ENCODE measurements at places on chromosomes 3 and 15. TPM values are rescaled to one million over a fixed set of nuclear protein-coding genes. Genes with fewer than 3 reads are reported as not detected.
A peak's percentile ranks its signal among the peaks of the same experiment; 100 is the strongest.

GP9 gene
- not detected for total RNA-seq

NAA80 gene
- total RNA-seq = 6.4 TPM

CHDH gene
- 2.0 TPM for total RNA-seq

GP5 gene
- not detected for total RNA-seq

SQOR gene
- 58.2 TPM for total RNA-seq

APOD gene
- total RNA-seq = not detected

REC114 gene
- not detected for total RNA-seq

ACP3 gene
- total RNA-seq = not detected

KIAA1143 gene
- 5.7 TPM for total RNA-seq

CORO2B gene
- 7.9 TPM for total RNA-seq

GUCA1C gene
- total RNA-seq = not detected

C3orf80 gene
- total RNA-seq = not detected

SUCNR1 gene
- total RNA-seq = not detected

EIF4E3 gene
- 2.9 TPM for total RNA-seq

OR5K2 gene
- not detected for total RNA-seq

SKOR1 gene
- total RNA-seq = not detected

KNL1 gene
- 16.1 TPM for total RNA-seq

- peak; percentile 35 for DNase-seq
These were observed 6.3 kb upstream of the CDC25A start for GRCh38 chr3:48194446-48195071.

DNA sequence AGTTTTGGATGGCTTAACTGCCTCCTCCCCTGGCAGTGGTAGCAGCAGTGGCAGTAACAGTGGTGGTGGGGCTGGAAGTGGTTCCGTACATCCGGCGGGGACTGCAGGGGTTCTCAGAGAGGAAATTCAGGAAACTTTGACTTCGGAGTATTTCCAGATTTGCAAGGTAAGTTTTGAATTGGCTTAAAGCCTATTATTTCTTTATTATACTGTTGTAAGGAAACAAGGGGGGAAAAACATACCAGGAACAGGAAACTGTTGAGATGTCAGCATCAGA lies 1.5 kb downstream of the STXBP5L start:
- no peak for DNase-seq

DNA sequence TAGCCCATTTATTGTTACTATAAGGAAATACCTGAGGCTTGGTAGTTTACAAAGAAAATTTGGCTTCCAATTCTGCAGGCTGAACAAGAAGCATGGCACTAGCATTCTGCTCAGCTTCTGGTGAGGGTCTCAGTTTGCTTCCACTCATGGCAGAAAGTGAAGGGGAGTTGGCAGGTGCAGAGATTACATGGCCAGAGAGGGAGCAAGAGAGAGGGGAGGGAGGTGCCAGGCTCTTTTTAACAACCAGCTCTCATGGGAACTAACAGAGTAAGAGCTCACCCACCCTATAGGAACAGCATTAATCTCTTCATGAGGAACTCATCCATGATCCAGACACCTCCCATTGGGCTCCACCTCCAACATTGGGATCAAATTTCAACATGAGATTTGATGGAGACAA lies 437.9 kb downstream of the CHL1 start:
- no peak for DNase-seq

DNA sequence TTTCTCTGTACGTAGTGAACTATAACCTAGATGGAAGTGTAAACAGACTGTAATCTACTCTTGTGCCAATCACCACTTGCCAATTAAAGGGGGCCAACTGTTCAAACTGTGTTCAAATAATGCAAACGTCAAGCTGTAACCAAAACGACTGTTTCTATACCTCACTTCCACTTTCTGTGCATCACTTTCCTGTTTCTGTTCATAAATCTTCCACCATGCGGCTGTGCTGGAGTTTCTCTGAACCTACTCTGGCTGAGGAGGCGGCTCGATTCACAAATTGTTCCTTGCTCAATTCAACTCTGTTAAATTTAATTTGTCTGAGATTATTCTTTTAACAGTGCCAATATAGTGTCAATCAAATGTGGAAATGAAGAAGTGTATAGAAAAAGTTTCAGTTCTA lies 206.7 kb upstream of the TBC1D5 start:
- DNase-seq = no peak

DNA sequence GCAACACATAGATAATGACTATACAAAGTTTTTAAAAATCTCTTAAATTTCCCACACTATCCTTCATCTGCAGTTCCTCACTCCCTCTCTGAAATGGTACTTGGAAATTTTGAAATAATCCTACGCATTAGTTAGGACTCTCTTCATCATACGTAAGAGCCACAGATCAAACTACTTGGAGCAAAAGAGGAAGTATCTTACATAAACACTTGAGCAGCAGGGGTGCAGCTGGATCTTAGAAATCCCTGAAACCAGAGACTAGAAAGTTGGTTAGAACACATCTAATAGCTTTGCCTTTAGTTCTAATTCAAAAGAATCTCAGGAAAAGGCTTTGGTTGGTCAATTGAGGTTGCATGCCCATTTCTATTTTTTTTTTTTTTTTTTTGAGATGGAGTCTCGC lies 38.8 kb upstream of the ZNF445 start:
- no peak for DNase-seq

- no peak for DNase-seq
These were observed 31.3 kb upstream of the SACM1L start for GRCh38 chr3:45657853-45658252.

DNA sequence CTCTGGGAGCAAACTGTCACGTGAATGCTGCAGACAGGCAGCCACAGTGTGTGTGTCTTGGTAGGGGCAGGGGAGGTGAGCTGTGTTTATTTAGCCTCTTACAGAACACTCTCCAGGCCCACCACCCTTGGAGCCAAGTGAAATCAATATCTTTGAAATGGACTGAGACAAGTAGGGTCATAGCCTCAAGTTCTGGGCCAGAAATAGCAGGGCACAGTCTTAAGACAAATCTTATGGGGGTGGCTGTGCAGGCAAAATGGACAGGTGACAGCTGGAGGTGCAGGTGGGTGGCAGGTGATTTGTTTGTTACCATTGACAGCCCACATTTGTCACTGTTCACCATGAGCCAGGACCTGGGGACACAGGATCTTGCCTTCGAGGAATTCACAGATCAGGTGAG lies 93.6 kb upstream of the NMNAT3 start:
- DNase-seq = no peak

DNA sequence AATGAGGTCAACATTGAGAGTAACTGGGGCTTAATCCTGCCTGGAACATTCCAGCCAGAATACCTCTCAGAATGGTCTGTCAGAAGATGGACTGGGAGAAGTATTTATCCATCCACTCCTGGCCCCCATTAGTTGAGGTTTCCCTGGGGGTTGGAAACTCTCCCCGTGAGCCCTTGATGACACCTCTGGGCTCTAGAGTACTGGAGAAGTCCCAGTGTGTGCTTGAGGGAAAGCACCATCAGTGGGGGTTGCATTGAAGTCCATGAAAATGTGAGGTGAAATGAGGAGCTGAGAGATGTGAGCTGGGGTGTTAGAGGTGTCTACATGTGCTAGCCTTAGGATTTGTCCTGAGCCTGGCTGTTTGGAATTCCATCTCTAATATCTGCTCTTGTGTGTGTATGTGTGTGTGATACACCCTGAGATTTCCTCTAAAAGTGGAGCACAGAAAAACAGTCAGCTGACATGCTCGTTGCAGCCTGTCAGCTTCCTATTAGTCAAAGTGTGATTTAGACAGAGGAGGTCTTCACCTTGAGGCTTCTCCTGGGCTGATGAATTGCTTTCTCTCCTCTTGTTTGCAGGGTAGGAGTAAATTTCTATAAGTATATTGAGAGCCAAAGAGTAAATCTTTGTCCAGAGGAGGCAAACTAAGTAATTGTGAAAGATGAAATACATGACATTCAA lies 67.6 kb downstream of the NR1D2 start:
- DNase-seq = no peak

- DNase-seq = no peak
These were observed 112.4 kb downstream of the FRMD5 start for GRCh38 chr15:44082558-44083157.

DNA sequence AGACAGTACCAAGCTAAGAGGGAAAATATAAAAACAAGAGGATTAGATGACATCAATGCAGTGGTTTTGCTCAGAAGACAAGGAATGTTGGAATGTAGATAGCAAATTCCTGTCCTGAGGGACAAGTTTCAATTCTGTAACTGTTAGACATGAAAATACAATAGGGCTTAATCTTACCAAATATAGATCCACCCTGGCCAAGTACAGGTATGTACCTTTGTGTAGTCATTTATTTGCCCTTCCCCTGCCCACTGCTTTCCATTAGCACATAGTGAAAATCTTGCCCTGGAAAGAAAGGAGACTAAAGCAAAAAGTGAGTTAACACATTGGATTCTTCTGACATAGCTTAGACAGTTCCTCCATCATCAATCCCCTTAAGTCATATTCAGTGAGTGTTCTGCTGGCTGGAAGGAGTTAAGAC lies 389.0 kb upstream of the THBS1 start:
- no peak for DNase-seq

GRCh38 chr15:83365370-83365938 lies 81.0 kb upstream of the BNC1 start:
- peak; percentile 79 for DNase-seq

DNA sequence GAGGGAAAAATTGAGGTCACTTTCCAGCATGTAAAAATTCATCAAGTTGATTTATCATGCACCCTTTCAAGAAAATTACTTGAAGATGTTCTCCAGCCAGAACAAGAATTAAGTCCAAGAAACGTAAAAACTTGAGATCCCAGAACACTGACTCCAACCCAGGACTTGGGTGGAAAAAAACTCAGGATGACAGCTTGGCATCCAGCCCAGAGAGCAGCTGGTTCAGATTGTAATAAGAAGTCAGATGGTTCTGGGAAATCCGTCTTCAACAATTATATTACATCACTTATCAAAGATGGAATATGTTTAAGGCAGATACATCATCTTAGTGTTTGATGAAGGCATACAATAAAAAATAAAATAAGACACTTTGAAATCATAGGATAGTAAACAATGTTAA lies 23.0 kb upstream of the DNAJC13 start:
- no peak for DNase-seq

- no peak for DNase-seq
These were observed 30.7 kb downstream of the SEMA7A start for GRCh38 chr15:74402873-74403587.

- no peak for DNase-seq
These were observed 177.8 kb downstream of the WNT5A start for GRCh38 chr3:55309336-55309735.

DNA sequence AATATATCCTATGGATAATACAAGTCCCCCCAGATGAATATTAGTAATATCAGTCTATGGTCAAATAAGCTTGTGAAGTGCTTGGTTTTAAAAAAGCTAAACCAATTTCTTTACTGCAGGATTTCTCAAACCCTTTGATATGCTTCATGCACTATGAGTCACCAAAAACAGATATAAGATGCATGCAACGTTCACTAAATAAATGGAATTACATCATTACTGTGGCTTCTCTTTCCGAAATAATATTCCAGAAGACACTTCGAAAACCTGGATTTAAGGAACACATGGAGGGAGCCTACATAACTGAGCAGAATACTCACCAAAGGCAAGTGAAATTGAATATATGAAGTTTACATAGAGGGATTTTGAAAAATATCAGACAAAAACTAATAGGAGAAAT lies 126.3 kb upstream of the ABI3BP start:
- no peak for DNase-seq

- DNase-seq = peak; percentile 58
These were observed 65.2 kb downstream of the TPRA1 start for GRCh38 chr3:127525373-127525772.

DNA sequence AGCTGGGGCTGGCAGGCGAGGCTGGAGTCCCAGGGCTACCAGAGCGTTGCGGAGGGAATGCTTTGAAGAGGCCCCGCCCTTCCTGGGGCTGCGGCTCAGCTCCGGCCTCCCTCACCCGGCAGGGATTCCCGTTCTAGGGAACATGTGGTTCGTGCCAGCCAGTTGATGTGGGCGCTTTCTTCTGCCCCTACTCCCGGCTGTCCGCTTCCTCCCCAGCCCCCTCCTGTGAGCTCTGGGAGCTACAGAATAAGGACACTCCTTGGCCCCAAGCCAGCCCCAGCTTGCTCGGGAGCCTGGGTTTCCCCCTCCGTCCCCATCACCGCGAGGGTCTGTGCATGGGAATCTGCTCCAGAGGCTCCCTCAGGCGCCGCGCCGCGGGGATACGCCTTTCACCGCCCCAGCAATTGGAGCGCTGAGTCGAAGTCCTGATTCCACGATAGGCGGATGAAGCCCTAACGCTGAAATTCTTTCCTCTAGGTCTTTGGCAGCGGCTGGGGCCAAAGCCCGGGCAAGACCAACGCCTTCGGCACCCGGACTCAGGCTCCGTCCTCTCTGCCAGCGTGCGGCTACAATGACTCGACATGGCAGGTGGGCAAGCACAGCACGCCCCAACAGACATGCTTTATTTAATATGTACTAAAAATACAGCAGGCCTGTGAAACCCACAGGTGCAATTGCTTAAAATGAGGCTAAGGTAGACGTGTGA lies 69.5 kb downstream of the KLF15 start:
- DNase-seq = peak; percentile 71

GRCh38 chr3:177351206-177351605 lies 153.9 kb upstream of the TBL1XR1 start:
- no peak for DNase-seq

- no peak for DNase-seq
These were observed 91.1 kb downstream of the MYRIP start for GRCh38 chr3:39900462-39901002.

- no peak for DNase-seq
These were observed 499.0 kb upstream of the UBE2E2 start for GRCh38 chr3:22704166-22704565.

- no peak for DNase-seq
These were observed 14.9 kb upstream of the LEKR1 start for GRCh38 chr3:156811089-156811862.

DNA sequence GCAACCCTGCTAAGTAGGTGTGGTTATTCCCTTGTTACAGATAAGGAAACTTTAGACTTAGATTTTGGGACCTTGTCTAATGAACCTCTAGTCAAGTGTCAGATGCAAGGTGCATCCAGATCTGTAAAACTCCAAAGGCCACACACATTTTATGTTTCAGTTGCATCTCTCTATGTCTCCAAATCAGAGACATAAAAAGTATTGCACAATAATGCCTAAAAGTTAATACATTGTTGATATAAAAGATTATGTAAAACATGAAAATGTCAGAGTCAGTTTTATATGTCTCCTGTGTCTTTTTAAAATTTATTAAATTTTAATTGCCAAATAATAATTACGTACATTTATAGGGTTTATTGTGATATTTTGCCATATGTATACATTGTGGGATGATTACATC lies 408.5 kb downstream of the NTRK3 start:
- DNase-seq = no peak

GRCh38 chr3:126661532-126662364 lies 6.8 kb upstream of the TXNRD3 start:
- no peak for DNase-seq

GRCh38 chr3:120708408-120708807 lies 26.4 kb upstream of the HGD start:
- no peak for DNase-seq

DNA sequence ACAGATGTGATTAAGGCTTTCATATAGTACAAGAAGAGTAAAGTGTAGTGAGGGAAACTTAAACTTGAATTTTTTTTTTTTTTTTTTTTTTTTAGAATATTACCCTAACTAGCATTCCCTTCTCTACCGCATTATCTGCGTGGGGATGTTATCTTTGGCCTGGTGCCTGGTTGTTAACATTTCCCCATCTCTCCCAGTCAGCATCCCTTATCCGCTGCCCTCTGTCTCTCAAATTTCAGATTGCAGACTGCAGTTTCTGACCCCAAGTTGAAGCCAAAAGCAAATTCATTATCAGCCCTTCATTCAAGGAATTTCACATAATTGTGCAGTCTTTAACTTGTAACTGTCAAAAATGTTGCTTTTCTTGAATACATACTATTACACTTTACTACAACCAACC lies 353.0 kb downstream of the PLOD2 start:
- DNase-seq = peak; percentile 12

Data from MG63 (cell line).